ENCODE measurements at places on chromosomes 11 and 22.

GRCh38 chr11:19805376-19805775, 92.7 kb downstream of the NAV2 start:
- DNase-seq = no peak

GRCh38 chr11:119094816-119095065, 6.9 kb downstream of the DPAGT1 start:
- peak; percentile 82 for DNase-seq

DNA sequence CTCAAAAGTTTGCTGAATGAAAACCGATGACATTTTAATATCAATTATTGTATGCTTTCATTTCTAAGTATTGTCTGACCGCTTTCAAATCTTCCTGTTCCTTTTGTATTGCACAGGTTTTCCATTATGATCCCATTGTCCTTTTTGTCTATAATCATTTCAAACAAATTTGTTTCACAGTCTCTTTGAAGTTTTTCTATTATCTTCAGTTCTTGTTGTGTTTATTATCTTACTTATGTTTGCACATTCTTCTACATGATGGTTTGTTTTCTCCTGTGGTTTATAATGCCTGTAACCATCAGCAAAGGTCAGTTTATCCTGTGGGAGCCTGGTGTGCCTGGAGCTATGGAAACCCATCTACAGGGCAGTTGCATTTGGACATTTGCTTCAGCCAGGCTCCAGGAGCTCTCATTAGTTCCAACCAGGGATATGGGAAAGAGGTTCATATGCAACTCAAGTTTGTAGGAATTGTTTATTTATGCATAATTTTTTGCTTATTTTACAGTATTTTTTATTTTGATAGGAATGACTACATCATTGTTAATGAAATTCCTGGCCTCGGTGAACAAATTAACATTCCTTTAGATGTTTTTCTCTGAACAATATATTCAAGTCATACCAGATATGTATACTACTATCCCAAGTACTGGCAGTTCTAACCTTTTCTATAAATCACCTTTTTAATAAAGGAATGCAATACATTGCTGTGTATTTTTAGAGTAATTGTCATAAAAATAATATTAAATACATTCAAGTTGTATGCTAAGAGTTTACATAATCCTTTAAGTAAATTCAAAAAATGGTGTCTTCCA, 179.2 kb downstream of the SBF2 start:
- no peak for DNase-seq

DNA sequence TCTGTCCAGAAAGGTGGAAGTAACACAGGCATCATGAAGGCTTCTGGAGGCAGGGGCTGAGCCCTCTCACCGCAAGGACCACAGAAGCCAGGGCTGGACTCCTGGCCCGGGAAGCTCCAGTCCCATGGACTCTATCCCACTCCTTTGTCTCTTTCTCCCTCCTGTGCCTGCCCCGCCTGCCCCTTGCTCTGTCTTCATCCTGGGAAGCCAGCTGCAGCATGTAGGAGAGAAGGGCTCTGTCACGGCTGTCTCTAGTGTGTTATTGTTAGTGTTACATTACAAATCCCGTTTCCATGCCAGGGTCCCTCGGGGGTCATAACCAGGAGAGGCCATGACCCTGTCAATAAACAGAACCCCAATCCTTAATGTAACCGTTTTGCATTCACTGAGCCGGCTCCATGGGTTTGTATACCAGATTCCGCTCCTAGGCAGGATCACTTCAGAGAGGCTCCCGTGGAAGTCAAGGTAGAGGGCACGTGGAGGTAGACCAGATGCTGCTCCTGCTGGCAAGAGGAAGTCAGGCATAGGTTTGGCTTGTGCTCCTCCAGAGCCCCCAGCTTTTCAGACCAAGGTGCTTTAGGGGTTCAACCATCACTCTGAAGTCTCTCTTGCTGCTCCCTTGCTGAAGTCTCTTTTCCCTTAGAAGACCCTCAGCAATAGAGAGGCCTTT, 293.2 kb downstream of the ETS1 start:
- no peak for DNase-seq

GRCh38 chr11:113446938-113447337, 28.3 kb downstream of the DRD2 start:
- DNase-seq = no peak

DNA sequence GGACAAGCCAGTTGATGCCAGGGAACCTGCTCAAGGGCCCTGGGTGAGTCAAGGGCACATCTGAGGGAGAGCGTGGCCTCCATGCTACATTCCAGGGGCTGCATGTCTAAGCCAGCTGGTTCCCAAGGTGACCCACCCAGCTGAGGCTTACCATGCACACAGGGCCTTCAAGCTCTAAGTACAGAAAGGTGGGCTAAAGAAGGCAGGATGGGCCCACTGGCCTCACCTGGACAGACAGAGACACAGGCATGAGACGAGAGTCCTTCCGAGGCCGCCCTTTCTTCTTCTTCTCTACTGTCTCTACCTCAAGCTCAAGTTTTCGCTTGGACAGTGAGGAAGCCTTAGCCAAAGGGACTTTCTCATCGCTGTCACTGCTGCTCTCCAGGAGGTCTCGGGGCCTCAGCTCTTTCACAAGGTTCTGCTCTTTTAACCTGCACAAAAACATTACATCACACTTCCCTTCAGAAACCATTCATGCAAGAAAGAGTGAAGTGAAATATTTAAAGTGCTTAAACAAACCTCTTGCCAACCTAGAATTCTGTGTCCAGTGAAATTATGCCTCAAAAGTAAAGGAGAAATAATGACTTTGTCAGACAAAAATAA, 69.9 kb downstream of the HIRA start:
- DNase-seq = no peak

- no peak for DNase-seq
Measured at GRCh38 chr11:47394322-47395222, 13.8 kb upstream of the SLC39A13 start.

DNA sequence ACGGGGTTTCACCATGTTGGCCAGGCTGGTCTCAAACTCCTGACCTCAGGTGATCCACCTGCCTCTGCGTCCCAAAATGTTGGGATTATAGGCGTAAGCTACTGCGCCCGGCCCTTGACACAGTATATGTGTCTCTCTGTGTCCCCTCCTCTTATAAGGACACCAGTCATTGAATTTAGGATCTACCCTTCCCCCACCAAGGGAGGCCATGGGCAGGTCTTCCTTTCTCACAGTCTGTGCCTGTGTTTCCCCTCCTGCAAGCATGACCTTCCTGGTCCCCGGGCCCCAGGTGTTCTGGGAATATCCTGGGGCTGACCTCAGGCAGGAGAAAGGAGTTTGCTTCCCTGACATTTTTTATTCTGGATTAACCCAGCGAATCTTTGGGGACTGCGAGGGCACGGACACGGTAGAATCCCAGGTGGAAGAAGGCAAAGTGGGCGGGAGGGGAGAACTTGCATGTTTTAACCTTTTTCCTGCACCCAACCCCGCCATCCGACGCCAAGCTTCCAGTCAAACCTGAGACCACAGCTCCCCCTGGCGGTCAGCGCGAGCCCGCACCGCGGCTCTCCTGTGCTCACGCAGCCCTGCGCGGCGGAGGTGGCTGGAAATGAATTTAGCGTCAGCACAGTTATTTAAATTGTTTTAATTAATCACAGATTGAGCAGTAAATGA, 42.1 kb upstream of the ISX start:
- DNase-seq = peak; percentile 20

- DNase-seq = peak; percentile 85
Measured at GRCh38 chr11:27716835-27717234, 16.6 kb upstream of the BDNF start.

DNA sequence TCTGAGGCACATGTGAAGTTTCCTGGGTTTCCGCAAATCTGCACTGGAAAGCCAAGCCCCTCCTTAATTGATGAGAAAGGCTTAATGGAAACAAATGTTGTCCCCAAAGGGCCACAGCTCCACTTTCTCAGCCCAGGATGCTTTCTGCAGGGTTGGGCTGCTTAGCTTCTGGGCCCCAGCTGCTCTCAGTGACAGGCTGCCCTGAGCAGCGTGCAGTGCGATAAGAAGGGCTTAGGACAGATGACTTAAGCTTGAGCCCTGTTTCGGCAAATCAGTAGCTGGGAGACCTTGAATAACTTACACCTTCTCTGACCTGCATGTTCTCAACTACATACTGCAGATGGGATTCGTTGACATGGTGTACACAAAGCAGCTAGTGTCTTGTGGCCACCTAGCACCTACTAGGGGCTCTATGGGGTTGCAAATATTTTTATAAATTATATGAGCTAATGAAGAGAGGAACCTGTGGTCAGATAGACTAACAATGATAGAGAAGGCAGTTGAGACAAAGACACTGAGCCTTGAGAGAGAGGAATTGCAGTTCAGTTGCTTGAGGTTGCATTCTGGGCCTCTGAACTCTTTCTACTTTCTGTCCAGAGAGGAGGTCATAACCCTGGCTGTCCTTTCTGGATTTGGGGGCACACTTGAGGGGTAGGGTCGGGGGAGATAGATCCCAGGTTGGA, 11.5 kb downstream of the STX3 start:
- DNase-seq = no peak

- no peak for DNase-seq
Measured at GRCh38 chr11:125005491-125005890, 51.5 kb downstream of the CCDC15 start.

- DNase-seq = no peak
Measured at GRCh38 chr11:47905358-47906059, 57.4 kb upstream of the NUP160 start.

- no peak for DNase-seq
Measured at GRCh38 chr11:75170516-75171201, 19.8 kb downstream of the SLCO2B1 start.

GRCh38 chr11:3950996-3951660, 95.7 kb downstream of the STIM1 start:
- no peak for DNase-seq

- DNase-seq = peak; percentile 61
Measured at GRCh38 chr22:40560551-40560950, 76.0 kb downstream of the MRTFA start.

- DNase-seq = no peak
Measured at GRCh38 chr11:33608386-33608785, 92.2 kb downstream of the C11orf91 start.

GRCh38 chr11:127000981-127001380, 411 bp upstream of the KIRREL3 start:
- DNase-seq = no peak

DNA sequence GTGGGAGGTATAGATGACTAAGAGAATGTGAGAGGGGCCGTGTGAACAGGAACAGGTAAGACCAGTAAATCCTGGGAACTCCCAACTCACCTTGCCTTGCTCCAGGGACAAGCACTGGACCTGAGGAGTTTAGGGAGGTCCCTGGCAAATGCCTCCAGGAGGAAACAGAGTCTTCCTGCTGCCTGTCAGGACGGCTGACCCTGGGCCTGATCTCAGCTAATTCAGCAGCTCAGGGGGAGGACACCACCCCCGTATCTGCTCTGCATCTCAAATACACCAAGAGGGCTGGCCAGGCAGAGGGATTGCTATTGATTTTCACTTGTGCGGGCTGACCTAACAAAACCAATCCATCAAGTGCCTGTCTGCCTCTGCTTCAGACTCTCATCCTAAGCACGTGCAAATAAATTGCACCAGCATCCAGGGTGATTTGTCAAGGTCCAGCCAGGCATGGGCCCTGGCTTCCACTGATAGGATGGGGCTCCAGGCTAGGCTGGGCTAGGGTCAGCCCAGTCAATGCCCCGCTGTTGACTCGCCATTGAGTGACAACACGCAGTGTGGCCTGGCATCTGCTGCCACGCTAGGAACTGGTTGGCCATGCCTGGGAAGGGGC, 20.3 kb downstream of the UQCR10 start:
- no peak for DNase-seq

DNA sequence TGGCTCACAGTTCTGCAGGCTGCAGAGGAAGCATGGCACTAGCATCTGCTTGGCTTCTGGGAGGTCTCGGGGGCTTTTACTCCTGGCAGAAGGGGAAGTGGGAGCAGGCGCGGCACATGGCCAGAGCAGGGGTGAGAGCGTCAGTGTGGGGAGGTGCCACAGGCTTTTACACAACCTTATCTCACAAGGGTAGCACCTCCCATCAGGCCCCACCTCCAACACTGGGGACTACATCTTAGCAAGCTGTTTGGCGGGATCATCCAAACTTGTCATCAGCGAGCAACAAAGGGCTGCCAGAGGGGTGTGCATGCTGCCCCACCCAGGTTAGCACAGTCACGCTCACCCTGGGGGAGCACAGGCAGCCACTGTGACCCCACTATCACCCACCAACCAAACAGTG, 18.9 kb upstream of the YPEL1 start:
- peak; percentile 66 for DNase-seq

- DNase-seq = peak; percentile 28
Measured at GRCh38 chr11:108871152-108871551, 206.3 kb downstream of the DDX10 start.

GRCh38 chr11:2203440-2204259, 32.0 kb upstream of the TH start:
- DNase-seq = no peak

DNA sequence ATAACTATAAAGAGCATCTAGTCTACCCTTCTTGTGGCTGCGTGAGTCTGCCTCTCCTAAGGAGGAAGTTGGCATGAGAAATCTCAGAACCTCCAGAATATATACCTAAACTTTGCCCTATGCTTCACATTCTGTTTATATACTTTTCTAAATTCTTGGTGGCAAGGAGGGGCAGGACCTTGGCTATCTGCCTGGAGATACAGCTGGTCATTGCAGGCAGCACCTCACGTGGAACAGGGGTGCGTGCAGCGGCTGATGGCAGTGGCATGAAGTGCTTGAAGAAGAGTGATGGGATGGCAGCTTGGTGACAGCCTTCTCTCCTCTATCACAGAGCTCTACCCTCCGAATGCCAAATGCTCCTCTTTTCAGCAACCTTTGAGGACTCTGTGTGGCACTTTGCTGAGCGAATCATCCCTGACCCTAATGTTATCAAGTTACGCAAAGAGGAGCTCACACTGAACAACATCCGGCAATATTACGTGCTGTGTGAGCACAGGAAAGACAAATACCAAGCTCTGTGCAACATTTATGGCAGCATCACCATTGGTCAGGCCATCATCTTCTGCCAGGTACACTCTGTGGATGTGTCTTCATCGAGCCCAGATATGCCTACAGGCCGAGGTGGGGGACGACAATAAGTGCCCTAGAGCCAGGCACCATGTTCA, 12.5 kb downstream of the DDX25 start:
- no peak for DNase-seq

GRCh38 chr11:59556917-59557348, 45.6 kb downstream of the OR4D9 start:
- DNase-seq = peak; percentile 61

GRCh38 chr22:49622241-49623105, 205.2 kb downstream of the BRD1 start:
- no peak for DNase-seq

DNA sequence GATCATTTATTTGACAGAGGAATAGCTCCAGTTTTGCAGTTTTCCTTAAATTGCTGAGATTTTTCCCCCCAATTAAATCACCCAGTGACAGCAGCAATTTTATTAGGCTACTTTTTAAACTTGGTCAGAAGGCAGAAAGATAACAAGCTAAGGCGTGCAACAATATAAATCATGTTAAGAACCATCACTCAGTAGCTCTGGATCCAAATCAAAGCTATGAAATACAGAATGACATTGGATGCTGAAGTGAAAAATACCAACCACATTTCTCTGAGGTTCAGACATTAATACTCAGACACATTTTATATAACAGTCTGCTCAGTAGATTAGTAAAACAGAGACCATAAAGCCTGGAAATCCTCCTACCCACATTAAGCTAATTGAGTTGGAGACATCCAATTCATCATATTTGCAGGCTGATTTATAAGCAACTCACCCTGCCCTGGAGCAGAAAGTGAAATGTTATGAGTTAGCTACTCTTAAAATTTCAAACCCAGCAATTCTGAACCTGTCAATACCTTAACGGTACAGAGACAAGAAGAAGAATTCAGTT, 1108.4 kb downstream of the DLG2 start:
- DNase-seq = no peak
